ENCODE measurements at places on chromosomes 7 and 10. TPM values are rescaled to one million over a fixed set of nuclear protein-coding genes. Genes with fewer than 3 reads are reported as not detected.

Gene ADAM22
- total RNA-seq = 15.8 TPM

Gene ZMYND11
- total RNA-seq = 69.2 TPM

Gene HMX3
- total RNA-seq = not detected

Gene MKRN1
- total RNA-seq = 99.4 TPM

Gene NME8
- total RNA-seq = 0.67 TPM

Gene STAM
- 27.8 TPM for total RNA-seq

Gene NUB1
- 49.0 TPM for total RNA-seq

Gene RBP4
- total RNA-seq = 0.72 TPM

Gene SPDYE11
- 0.22 TPM for total RNA-seq

Gene MYL10
- total RNA-seq = not detected

Gene FKBP6
- total RNA-seq = not detected

Gene RPEL1
- total RNA-seq = not detected

Gene SPDYE9
- not detected for total RNA-seq

Gene CTTNBP2
- total RNA-seq = 14.0 TPM

Gene SFTPA1
- total RNA-seq = 0.22 TPM

Gene SLC26A5
- total RNA-seq = not detected

Gene NIPSNAP2
- 56.3 TPM for total RNA-seq

Gene ELAPOR2
- 62.8 TPM for total RNA-seq

Gene INSIG1
- total RNA-seq = 31.8 TPM

Data from progenitor cell of endocrine pancreas (in vitro differentiated cells).